GOT3 (cell line): ENCODE measurements at places on chromosomes 5 and 9.

- DNase-seq, result no peak
Measured at GRCh38 chr9:109903515-109904138, 123.6 kb downstream of the PALM2AKAP2 start.

DNA sequence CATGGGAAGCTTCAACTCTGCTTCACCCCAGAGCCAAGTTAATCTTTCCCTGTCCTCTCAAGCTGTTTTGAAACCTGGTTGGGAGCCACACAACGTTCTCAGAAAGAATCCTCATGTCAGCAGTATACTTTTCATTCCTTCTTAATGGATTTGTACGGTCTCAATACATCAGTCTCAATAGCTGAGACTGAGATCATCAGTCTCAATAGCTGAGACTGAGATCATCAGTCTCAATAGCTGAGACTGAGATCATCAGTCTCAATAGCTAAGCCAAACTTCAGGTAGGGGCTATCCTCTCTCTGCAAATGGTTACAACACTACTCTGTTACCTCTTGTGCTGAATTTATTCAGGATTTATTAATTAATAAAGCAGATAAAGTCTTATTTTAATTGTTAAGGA, 1317.4 kb upstream of the CDH9 start:
- no peak for DNase-seq

DNA sequence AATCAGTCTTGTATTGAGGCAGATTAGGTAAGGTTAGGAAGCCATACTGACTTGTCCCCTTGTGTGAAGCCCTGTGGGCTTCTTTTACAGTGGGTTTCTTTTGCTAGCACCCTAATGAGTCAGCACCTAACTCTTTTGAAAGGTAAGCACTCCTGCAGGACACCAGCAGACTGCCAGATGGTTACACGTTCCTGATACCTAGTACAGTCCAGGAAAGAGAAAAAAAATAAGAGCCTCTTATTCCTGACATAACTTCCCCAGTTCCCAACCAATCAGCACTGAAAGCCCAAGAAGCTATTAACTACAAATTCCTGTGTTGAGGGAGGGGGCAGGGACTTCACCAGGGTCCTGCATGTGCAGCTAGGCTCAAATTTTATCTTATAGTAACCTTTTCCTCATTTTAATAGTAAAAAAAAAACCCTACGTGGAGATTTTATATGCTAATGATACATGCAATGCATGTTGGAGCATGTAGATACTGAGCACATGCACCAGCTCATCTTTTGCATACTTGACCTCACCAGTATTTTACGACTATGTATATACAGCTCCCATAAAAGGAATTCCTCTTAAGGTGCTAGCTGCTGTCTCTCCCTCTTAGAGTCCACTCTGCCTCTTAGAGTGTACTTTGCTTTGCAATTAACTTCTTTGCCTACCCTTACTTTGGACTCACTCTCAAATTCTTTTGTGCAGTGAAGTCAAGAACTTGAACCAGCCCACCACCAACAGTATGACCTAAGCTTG, 84.7 kb upstream of the RORB start:
- DNase-seq, result no peak

GRCh38 chr5:147748590-147748989, 33.9 kb downstream of the JAKMIP2 start:
- DNase-seq, result no peak

DNA sequence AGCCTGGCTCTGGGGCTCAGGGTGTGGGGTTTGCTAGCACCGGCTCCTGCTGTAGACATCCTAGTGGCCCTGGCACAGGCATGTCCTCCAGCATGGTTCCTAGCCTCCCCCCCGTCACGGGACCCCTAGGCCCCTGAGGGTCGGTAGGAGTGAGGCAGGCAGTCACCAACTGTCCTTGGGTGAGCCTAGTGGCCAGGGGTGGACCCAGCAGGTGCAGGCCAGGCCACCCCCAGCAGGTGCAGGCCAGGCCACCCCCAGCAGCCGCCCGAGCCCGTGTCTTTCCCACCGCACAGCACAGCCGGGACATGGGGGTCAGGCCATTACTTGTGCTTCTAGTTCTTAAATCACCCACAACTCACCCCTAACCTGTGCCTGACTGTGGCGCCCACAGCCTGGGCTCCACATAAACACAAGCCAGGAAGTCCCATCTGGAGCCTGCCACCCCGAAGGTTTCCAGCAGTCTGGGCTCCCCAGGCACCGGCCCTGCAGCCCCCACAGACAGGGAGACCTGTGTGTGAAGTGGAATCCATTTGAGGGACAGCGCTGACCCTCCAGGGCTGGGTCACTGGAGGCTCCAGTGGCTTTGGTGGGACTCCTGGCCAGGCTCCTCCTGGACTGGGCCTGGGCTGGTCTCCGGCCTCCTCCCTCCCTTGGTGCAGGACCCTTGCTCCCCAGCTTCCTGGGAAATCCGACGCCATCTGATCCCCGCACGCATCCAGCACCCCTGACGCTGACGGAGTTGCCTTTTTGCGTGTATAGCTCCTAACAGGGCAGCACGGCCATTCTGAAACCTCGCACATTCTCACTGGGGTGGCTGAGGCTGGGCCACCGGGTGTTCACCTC, 114.1 kb upstream of the LPCAT1 start:
- DNase-seq, result no peak

DNA sequence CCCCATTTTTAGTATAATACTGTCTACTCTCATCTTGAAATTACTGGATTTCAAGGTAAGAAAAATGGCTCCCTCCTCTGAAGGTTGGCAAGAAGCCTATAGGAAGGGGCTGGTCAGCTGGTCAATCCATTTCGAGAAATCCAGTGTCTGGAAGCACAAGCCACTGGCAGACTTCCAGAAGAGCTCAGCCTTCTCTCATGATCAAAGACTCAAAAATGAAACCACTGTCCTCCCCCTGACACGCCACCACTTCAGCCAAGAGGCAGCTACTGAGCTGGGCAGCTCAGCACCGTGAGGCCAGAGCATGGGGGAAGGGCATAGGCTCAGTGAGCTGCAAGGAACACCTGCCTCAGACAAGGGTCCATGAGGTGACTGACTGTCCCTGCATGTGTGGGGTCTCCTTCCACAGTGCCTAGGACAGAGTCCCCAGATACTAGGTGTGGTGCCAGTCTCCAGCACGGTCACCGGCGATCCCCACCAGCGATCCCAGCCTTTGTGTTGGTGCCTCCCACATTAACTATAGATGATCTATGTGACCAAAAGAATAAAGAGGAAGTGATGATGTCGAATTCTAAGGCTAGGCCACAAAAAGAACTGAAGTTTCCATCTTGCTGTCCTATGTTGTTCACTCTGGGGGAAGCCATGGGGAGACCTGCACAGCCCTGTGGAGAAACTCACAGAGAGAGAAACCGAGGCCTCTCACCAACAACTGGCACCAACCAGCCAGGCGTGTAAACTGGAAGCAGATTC, 100.1 kb upstream of the LRRTM2 start:
- DNase-seq, result no peak

DNA sequence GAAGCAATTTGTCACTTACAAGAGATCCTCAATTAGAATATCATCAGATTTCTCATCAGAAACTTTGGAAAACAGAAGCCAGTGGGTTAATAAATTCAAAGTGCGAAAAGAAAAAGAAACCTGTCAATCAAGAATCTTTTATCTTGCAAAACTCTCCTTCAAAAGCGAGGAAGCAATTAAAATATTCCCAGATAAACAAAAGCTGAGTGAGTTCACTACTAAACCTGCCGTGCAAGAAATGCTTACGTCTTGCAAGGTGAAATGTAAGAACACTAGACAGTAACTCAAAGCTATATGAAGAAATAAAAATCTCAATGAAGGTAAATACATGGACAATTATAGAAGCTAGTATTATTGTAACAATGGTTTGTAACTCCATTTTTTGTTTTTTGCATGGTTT, 62.8 kb upstream of the IL33 start:
- DNase-seq, result no peak

GRCh38 chr9:138077126-138077525, 199.5 kb downstream of the CACNA1B start:
- DNase-seq, result no peak

DNA sequence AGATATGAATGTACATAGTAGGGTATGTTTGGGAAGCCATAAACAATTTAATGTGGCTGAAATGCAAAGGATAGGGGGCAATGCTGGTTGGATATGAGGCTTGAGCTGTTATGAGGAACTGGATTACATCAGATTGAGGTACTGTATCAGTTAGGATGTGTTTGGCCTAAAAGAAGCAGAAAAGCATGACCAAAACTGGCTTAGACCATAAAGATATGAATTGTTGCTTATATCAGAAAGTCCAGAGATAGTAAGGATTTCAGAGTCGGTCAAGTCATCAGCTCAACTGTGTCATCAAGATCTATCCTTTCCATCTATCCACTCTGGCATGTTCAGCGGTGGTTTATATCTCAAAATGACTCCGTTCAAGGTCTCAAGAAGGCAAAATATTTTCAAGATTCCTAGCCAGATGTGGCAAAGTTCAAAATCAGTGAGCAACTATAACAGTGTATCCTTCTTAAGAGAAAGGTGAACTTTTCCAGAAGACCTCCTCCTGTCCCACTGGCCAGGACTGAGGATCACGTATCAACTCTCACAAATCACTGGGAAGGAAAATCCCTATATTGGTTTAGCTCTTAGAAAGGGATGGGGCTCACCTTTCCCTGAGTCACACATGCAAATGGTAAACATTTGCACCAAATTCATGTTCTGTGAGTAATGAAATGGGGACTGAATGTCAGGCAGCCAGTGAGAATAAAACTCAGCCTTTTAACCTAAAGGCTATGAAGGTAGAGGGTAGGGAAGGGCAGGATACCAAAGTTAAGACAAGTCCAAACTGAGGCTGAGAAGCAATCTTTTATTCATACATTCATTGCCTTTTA, 257.8 kb downstream of the TRIM32 start:
- no peak for DNase-seq

- DNase-seq, result no peak
Measured at GRCh38 chr5:73370640-73371583, 77.7 kb downstream of the FOXD1 start.

DNA sequence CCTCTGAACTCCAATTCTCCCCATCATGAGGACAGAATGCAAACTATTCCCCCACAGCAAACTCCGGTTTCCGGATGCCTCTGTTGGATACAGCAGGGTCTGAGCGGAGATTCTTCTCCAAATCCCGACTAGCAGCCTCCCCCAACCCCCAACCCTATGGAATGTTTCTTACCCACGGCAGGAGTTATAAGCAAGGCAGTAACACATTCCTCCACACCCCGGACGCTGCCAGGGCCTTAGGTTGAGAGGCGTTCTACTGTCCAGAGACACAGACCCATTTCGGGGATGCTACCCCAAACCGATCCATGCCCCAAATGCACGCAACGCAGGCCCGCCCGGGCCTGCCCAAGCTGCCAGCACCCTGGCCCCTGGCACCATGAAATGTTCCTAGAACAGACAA, 85.6 kb upstream of the LMX1B start:
- DNase-seq, result no peak

- DNase-seq, result no peak
Measured at GRCh38 chr5:137040641-137041340, 458.3 kb downstream of the SPOCK1 start.

- DNase-seq, result no peak
Measured at GRCh38 chr9:71302776-71303175, 181.4 kb upstream of the TRPM3 start.

GRCh38 chr5:15601853-15602252, 101.9 kb downstream of the FBXL7 start:
- DNase-seq, result no peak

DNA sequence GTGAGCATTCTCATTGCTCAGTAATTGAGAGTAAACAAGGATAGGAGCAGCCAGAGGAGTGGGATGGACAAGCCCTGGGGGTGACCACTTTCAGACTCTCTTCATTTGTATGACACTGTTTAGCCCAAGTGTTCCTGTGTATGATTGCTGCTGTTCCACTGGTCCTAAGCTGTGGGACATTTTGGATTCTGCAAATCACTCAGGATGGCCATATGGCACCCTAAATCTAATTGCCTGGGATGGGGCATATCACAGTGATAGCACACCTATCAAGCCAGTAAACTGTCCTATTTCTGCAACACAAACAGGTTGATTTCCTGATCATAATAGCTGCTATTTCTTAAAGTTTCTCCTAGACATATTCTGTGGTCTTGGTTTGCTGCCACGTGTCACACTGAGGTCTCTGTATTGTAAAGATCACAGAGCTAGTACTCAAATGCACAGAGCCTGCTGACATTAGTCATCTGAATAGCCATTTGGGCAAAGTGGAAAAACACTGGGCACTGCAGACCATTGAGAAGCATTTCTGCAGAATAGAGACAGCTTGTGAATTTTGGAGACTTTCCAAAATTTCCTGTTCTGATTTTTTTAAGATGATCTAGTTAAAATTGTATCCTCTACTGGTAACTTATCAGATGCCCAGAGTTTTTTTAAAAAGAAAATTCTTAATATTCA, 320.2 kb downstream of the RFX3 start:
- DNase-seq, result no peak

GRCh38 chr5:142325725-142326479, 1.1 kb upstream of the SPRY4 start:
- DNase-seq, result no peak

GRCh38 chr9:3511551-3511950, 14.2 kb downstream of the RFX3 start:
- DNase-seq, result no peak

DNA sequence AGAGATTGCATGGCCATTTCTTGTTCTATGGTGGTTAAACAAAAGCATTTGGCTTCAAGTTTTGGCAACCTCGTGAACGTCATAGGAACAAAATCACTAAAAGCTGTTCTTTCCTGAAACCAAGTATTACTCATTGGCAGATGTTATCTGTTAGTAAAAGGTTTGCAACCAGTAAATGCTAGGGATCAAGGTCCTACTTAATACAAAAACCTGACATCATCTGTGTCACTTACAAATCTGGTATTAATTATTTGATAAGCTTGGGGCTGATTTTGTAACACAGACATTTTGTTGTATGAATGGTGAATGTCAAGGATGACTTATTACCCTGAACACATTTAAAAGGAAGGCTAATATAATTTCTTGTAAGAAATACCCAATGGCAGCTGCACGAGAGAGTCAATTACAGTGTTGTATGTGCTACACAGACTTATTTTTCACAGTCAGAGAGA, 486.4 kb upstream of the ZNF608 start:
- no peak for DNase-seq

GRCh38 chr5:66945389-66946349, 250.9 kb downstream of the CD180 start:
- no peak for DNase-seq

- no peak for DNase-seq
Measured at GRCh38 chr5:55918087-55919035, 67.2 kb downstream of the IL31RA start.

- DNase-seq, result no peak
Measured at GRCh38 chr5:134468921-134469400, 56.5 kb upstream of the JADE2 start.

- no peak for DNase-seq
Measured at GRCh38 chr5:125065741-125066140, 319.3 kb upstream of the ZNF608 start.

DNA sequence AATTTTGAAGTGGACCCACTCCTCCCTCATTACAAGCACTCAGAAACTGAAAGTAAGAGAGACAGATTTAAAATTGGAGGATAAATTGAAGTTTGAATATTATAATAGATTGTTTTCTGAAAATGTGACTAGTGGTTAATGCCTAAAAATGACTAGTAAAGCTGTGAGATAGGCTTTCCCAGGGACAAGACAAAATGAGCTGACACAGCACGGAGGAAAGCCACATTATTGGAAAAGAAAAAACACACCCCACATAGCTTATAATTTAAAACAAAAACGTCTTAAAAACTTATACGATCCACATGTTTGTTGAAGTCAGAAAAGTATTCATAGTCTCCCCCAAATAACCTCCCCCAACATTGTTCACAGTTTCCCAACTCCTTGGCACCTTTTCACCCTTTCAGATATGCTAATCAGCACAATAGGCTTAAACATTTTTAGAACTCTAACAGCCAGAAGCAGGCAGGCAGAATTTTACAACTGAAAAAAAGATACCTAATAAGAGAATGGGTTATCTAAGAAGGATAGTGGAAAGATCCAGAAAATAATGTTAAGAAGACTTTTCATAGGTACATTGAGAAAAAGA, 6.1 kb downstream of the C7 start:
- no peak for DNase-seq
